Stimulated activated CD4-positive, alpha-beta T cell treated with anti-CD3 and anti-CD28 coated beads, Interleukin-4, amount 100 ng/mL, for 4 hours (primary cell): ENCODE measurements at places on chromosomes 2 and 18.

GRCh38 chr2:200609028-200609614, 23.3 kb downstream of the AOX1 start:
- no peak for DNase-seq

DNA sequence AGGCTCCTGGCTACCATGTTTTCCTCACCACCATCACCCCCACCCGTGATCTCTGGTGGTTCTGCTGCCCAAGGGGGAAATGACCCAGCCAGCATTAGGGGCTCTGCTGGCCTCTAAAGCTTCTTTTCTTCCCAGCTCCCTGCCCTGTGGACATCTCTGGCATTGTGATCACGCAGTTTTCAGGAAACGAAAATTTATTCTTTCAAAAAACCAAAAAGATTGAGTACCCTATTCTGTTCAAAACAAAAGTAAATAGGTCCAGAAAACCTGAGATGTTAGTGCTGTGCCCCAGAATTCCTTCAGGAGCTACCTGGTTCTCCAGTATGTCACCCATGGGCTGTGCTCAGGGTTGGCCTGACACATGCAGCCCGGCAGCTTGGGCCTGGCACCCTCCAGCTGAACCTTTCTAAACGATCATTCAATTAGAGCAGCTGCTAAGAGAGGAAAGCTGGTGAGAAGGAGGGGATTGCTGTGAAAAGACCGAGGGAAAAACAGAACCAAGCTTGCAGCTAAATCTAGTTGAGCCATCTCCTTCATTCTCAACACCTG, 157.5 kb downstream of the MGAT5 start:
- DNase-seq = no peak

GRCh38 chr2:142241016-142241415, 110.2 kb upstream of the LRP1B start:
- DNase-seq = no peak

- no peak for DNase-seq
Observed at GRCh38 chr2:30470426-30470825, 23.4 kb downstream of the LCLAT1 start.

- no peak for DNase-seq
Observed at GRCh38 chr18:79030680-79031079, 38.5 kb upstream of the ATP9B start.
